Activated CD4-positive, alpha-beta T cell treated with anti-CD3 and anti-CD28 coated beads, Interleukin-2, amount 50 U/mL, for 24 hours (primary cell): ENCODE measurements at places on chromosomes 16 and 17.

GRCh38 chr17:81948635-81949378 is 1.8 kb upstream of the MYADML2 start:
- DNase-seq: no peak

DNA sequence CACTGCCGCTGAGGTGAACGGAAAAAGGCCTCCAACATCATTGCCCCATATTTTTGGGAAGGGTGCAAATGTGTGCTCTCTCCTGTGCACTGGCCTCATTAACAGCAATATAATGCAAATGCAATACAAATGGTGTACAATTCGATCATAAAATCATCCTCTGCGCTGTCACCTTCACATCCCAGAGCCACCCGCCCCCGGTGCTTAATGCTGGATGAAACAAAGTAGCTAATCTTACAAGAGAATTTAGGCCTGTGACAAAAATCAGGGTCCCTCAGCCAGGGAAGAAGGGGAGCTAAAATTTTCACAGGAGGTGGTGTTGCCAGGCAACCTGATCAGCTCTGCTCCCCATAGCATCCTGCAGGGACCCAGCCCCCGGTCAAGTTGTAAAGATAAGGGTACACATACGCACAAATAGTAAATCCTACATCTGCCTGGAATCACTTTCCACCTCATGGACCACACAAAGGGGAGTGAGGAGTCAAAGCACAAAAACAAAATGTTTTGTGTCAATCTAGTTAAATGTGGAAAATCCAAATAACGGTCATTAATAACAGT is 3.0 kb downstream of the TBC1D16 start:
- no peak for DNase-seq

- no peak for DNase-seq
Measured at GRCh38 chr17:45861165-45861564, 16.5 kb downstream of the SPPL2C start.

DNA sequence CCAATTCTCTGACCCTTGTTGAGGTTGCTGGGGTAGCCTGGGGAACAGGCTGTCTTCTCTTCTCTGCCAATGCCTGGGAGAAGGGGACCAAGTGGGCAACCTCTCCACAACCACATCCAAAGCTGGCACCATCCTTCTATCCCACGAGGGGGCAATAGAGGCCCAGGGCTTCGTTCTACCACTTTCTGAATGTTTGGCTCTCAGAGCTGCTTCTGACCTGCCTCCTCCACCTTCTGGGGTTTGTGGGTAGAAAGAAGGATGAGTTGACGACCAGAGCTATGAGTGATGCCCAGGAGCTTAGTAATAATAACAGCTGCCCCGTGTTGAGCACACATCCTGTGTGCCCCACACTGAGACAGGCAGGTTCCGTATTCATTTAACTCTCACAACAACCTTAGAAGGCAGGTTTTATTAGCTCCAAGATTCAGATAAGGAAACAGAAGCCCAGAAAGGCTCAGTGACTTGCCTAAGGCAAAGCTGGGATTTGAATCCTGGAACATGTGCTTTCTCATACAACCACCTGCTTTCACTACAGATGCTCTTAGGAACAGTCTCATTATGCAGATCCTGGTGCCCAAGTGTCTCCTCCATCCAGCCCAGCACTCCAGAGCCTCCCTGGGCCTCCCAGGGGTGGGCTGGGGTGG is 11.1 kb downstream of the TSPOAP1 start:
- DNase-seq: peak; percentile 73

GRCh38 chr17:3859940-3860339 is 13.9 kb upstream of the NCBP3 start:
- DNase-seq: no peak

GRCh38 chr17:80513892-80514291 is 30.7 kb upstream of the RPTOR start:
- DNase-seq: no peak

GRCh38 chr16:54203851-54204505 is 82.6 kb downstream of the IRX3 start:
- DNase-seq: no peak

- no peak for DNase-seq
Measured at GRCh38 chr16:57606147-57606846, 22.1 kb upstream of the ADGRG1 start.

DNA sequence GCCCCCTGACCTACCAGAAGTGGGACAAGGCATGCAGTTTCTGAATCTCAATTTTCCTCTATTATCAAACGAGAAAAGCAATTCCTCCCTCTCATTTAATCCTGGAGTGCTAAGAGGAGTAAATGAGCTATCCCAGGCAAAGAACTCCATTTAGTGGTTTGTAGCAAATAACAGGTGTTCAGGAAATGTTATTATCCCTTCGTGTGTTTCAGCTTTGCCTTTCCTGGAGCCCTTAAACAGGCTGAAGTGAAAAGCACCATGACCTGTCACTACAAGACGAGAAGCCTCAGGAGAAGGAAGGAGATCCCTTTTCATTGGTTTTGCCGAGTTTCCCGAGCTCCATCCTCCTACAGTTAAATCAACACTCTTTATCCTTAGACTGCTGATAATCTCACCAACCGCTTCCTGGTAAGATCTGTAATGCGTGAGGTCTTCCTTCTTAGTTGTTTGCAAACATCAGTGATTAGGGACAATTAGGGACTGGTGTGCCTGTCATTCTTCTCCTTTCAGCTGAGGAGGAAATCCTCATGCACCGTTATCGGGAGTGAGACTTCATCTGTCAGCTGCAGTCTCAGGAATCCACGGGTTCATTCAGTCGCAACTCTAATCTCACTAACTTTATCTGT is 30.8 kb upstream of the MYOCD start:
- no peak for DNase-seq
